ENCODE measurements at places on chromosomes 11 and 22.

DNA sequence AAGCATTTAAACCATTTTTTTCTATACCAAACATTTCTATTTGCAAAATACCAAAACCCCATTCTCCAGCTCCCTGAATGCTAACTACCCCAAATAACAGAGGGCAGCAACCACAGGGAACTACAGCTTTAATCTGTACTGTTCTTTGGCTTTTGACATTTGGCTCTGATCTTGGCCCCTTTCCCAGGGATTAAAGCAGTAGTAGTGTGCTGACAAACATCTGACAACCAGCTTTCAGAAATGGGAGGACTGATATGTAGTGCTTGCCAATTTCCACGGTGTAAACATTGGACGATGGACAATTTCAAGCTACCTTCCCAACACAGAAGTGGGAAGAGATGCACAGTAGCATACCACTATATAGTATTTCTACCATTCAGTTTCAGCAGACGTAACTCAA lies 88.4 kb upstream of the TEAD1 start:
- no peak for DNase-seq

- DNase-seq, result no peak
Observed at GRCh38 chr22:39809772-39810557, 83.6 kb downstream of the ENTHD1 start.

- no peak for DNase-seq
Observed at GRCh38 chr22:44212936-44213335, 32.2 kb downstream of the PARVG start.

DNA sequence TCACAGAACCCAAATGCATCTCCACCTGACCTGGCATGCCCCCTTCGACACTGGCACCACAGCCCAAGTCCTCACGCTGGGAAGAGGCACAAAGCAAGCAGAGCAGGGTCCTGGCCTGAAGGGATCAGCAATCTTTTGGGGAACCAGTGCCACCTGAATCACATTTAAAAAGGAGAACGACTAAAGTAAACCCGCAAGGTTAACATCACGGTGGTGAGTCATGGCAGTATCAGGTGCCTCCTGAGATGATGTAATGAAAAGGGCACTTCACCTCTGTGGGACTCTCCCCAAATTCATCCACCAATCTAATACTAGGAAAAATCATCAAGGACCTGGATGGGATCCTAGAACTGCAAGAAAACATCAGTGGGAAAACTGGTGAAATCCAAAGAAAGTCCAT lies 44.9 kb downstream of the PACSIN2 start:
- no peak for DNase-seq

DNA sequence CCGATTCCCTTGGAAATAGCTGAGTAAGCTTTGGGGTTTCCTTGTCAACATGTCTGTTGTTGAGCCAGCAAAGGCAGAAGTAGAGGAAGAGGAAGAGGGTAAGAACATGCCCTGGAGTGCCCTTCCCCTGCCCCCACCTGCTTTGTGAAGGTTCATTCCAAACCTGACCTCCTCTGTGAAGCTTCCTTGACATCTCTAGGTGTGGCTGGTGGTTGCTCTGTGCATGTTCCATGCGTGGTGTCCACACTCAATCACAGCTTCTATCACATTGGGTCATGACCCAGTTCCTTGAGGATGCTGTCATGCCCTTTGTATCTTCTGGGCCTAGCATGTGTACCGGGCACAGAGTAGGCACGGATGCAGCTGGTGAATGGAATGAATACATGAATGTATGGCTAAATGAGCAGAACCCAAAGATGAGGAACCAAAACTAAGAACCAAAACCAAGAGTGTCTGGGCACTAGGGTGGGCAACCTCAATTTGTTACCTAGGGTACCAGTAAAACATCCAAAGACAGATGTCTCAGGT lies 23.7 kb upstream of the FXYD6 start:
- peak; percentile 29 for DNase-seq

GRCh38 chr11:116215471-116216113 lies 557.2 kb downstream of the BUD13 start:
- DNase-seq, result no peak

- no peak for DNase-seq
Observed at GRCh38 chr22:40326905-40327735, 19.2 kb upstream of the ADSL start.

GRCh38 chr11:129698212-129698611 lies 117.4 kb upstream of the TMEM45B start:
- DNase-seq, result no peak

GRCh38 chr22:27873472-27873871 lies 45.6 kb downstream of the PITPNB start:
- DNase-seq, result no peak

DNA sequence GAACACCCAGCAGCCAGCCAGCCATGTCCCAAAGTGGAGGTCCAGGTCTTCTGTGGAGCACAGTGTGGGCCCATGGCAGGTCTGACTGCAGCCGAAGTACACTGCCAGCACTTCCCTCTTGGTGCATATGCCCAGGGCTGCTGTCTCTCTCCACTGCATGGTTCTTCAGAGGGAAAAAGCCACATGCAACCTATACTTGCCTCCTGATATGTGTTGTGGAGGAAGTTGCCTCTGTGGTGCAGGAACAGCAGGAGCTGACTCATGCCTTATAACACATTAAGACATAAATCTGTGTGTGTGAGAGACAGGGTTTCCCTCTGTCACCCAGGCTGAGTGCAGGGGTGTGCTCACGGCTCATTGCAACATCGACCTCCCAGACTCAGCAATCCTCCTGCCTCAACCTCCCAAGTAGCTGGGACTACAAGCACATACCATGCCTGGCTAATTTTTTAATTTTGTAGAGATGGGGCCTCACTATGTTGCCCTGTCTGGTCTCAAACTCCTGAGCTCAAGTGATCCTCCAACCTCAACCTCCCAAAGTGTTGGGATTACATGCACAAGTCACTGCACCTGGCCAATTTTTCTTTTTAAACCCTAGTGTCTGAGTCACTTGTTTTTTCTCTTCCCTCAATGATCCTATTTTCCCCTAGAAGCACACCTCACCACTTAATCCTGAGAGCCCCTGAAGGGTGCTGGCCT lies 98.8 kb downstream of the MPPED2 start:
- DNase-seq, result peak; percentile 6

GRCh38 chr11:28146123-28146751 lies 38.0 kb downstream of the METTL15 start:
- DNase-seq, result no peak

- no peak for DNase-seq
Observed at GRCh38 chr22:24409707-24410106, 17.7 kb upstream of the ADORA2A start.

GRCh38 chr22:25403284-25403810 lies 161.1 kb upstream of the GRK3 start:
- DNase-seq, result no peak

- no peak for DNase-seq
Observed at GRCh38 chr11:3665336-3666022, 5.7 kb downstream of the CHRNA10 start.

GRCh38 chr11:28596816-28597215 lies 488.6 kb downstream of the METTL15 start:
- no peak for DNase-seq

DNA sequence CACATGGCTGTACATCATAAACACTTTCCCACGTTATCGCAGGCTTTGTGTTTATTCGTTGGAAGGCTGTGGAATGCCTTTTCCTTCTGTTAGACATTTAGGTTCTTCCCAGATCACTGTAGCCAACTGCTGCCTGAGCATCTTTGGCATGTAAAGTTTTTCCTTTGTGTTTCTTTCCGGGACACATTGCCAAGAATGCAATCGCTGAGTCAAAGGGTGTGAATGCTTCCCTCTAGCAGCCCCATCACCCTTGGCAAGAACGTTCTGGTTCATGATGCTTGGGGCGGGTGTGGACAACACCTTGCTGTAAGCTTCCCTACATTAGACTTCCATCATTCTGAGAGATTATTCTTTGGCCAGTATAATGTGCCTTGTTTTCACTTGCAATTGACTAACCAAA lies 136.2 kb downstream of the OSBP2 start:
- DNase-seq, result no peak

GRCh38 chr11:26946257-26946716 lies 47.6 kb upstream of the FIBIN start:
- DNase-seq, result no peak

- DNase-seq, result no peak
Observed at GRCh38 chr11:57318178-57318577, 6.6 kb downstream of the TNKS1BP1 start.

- no peak for DNase-seq
Observed at GRCh38 chr11:124207102-124207792, 24.1 kb downstream of the OR10D3 start.

DNA sequence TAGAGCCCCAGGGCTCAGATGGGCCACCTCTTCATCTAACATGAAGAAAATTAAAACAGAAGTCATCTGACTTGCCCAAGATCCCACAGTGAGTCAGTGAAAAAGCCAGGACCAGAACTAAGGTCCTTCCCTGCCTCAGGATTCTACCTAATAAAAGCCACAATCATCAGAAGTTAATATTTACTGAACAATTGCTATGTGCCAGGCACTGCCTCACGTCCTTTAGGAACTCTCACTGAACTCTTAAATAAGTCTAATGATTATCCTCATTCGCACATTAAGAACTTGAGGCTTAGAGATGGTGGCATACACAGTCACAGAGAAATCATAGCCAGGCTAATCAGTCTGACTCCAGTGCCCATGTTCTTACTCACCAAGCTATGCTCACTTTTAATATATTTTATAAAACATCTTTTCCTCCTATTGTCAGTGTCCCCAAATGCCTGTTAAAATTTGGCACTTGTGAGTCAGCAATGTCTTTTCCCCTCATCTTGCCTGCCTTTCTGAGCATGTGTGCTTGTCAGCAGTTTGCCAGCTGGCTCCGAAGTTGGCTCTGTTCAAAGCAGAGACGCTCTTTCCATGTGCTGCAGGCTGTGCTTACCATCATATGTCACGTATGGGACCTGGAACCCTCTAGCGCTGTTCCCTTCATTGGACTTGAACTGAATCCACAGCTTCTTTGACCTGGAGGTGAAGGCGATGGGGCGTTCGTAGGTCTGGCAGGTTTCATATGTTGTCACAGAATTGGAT lies 21.5 kb upstream of the NRIP3 start:
- no peak for DNase-seq

DNA sequence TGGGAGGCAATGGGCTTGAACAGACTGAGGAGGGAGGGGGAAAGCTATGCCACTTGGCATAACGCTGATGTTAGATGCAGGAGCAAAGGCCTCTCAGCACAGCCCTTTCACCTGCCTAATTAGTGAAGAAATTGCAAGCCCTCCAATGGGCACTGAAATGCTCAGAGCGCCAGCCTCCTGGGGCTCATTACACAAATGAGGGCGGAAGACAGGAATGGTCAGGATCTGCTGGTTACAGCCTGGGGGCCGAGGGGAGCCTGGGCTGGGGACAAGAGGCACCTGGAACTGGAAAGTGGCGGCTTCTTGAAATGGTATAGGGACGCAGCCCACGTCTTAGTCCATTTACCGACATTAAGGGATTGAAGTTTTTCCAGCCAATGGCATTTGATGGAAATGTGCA lies 50.2 kb upstream of the PLET1 start:
- DNase-seq, result no peak

DNA sequence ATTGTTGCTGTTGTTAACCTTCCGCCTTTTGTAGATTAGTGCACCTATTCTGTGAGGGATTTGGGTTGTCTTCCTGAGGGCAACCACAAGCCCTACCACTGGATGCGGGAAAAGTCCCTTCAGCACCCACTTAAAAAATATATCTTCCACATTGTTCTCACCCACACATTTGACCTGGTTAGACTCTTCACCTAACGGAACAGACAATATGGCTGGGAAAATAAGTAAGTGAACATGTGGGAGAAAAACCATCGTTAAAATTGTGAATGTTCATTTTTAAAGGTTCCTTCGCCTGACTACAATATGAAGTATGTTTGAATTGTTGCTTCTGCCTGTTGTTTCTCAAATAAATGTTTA lies 72.0 kb upstream of the MPEG1 start:
- DNase-seq, result no peak

DNA sequence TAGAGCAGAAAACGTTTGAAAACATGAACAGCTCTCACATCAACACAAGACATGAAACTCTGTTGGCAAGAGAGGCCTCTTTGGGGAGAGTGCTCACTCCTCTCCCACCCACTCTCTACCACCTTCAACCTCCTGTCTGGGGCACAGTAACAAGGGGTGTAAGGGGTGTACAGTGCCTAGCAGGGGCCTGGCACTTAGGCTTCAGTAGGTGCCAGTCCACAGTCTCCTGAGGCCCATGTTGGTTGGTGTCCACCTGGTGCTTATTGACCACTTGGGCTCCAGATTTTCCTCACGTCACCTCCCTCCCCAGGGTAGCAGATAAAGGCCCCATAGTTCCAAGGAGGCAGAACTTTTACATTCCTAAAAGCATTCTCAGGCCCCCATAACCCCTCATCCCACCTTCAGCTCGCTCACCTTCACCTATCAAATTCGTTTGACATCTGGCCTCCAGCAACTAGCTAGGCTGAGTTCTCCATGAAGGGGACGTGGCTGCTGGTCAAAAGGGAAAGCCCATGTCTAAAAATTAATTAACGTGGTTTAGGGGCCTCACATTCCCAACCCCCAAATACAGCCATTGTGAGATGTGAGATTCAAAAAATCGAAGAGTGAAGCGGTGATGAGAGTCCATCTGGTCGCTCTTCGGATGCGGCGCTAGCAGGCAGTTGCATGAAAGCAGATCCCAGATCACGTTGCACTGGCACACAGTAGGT lies 712 bp upstream of the MED15 start:
- DNase-seq, result no peak

DNA sequence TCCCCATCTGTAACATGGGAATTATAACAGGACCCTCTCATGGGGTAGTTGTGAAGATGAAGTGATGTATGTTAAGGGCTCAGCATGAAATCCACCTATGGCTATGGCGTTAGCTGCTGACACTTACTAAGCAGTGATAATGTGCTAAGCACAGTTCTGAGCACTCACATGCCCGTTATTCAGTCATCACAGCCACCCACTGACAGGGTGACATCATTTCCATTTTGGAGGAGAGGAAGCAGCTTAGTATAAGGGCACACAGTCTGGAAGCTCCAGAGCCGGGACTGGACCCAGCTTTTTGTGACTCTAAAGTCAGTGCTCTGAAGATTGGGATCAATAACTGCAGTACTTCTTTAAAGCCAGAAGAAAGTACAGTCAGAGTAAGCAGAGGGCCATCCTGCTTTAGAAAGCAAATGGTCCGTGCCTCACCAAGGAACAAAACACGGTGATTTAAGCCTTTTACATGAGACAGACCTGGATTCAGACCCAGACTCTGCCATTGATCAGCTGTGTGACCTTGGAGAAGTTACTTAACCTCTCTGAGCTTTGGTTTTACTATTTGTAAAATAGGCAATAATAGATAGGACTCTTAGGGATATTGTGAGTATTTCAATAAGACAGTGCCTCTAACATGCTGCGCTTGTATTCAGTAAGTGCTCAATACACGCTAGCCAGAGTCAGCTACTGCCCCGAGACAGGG lies 61.5 kb downstream of the SGSM1 start:
- DNase-seq, result no peak

DNA sequence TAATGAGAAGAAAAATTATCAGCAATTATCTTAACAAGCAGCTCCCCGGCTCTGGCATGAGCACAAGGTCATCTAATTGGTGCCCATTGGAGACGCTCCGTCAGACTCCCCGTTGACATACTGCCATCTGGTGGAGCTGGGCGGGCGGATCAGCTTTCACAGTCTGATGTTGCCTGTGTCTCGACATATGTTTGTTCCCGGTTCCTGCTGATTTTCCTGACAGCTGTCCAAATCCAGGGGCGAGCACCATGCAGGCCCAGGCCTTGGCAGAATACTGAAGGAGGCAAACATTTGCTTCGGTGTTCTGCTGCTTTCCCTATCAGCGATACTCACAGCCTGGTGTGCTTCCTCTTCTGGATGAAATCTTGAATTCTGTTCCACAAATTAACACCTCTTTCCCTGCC lies 43.8 kb upstream of the BARX2 start:
- DNase-seq, result peak; percentile 9

Measured in bone marrow (tissue), 2 donors.